ENCODE measurements at places on chromosomes 2 and 18.

DNA sequence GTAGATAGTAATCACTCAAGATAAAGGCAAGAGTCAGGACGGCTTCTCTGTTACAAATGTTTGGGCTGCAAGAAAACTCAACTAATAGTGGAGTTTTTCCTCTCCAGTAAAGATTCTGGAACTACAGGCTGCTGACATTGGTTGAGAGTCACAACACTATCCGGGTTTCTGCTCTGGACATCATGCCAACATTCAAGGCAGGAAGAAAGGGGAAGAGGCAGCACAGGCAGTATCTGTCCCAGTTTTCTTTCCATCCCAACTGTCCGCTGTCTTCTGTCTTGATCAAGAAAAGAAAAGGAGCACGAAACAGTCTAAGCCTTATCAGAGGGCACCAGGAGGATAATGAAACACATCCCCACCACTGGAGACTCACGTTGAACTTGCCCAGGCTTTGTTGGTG lies 132.1 kb downstream of the MAIP1 start:
- DNase-seq = peak; percentile 62

- DNase-seq = no peak
These were observed 259.0 kb downstream of the ZNF385B start for GRCh38 chr2:179602452-179602851.

- no peak for DNase-seq
These were observed 32.0 kb downstream of the SULT1C4 start for GRCh38 chr2:108409768-108410167.

DNA sequence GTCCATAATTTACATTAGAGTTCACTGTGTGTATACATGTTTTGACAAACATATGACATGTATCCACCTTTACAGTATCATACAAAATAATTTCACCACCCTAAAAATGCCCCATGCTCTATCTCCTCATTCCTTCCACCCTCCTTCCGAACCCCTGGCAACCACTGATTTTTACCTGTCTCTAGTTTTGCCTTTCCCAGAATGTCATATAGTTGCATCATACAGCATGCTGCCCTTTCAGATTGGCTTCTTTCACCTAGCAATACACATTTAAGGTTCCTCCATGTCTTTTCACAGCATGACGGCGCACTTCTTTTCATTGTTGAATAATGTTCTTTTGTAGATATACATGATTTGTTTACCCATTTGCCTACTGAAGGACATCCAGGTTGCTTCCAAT lies 10.4 kb downstream of the LRPPRC start:
- no peak for DNase-seq

DNA sequence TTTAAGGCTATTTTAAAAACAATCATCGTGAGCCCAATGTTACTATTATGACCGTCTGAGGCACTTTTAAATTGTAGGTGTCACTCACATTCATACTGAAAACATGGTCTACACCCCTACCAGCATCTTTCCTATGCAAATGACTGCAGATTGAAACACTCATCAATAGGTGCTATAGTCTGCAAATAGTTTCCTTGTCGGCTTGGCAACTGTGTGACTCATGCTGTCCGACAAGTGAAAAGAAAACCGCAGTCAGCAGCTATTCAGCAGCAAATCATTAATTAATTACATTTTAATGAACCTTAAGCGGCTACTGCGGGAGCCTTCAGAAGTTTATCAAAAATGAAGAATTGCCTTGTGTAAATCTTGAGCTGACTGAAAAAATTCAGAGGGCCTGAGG lies 134.4 kb downstream of the FIGN start:
- peak; percentile 29 for DNase-seq

GRCh38 chr2:185643434-185643833 lies 95.2 kb upstream of the FSIP2 start:
- DNase-seq = no peak

DNA sequence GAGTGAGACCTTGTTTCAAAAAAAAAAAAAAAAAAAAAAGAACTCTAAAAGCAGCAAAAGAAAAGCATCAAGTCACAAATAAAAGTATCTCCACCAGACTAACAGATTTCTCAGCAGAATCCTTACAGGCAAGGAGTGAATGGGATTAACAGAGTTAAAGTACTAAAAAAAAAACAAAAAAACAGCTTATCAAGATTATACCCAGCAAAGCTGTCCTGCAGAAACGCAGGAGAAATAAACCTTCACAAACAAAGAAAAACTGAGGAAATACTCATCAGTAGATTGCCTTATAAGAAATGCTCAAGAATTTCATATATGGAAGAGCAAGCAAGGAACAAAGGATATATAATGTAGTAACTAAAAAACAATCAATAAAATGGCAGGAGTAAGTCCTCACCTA lies 35.6 kb downstream of the USP34 start:
- no peak for DNase-seq

DNA sequence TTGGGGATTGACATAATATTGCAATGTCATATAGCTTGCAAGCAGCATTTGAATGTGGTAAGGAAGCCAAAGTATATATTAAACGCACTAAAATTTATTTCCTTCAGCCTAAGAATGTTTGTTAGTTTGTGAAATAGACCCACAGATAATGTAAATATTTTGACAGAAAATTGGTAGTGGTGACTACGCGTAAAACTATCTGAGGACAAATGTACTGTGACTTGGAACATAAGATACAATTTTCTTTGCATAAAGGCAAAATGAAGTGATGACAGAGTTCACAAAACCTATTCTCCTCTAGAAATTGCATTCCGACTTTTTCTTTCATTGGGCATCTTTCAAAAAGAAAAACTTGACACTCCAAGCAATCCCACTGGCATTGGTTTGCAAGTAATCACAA lies 411.1 kb upstream of the LRATD1 start:
- no peak for DNase-seq

- DNase-seq = no peak
These were observed 24.9 kb upstream of the RHOB start for GRCh38 chr2:20421988-20422370.

- no peak for DNase-seq
These were observed 40.5 kb upstream of the NABP1 start for GRCh38 chr2:191637182-191638078.

- no peak for DNase-seq
These were observed 10.1 kb downstream of the EHD3 start for GRCh38 chr2:31244101-31244500.

DNA sequence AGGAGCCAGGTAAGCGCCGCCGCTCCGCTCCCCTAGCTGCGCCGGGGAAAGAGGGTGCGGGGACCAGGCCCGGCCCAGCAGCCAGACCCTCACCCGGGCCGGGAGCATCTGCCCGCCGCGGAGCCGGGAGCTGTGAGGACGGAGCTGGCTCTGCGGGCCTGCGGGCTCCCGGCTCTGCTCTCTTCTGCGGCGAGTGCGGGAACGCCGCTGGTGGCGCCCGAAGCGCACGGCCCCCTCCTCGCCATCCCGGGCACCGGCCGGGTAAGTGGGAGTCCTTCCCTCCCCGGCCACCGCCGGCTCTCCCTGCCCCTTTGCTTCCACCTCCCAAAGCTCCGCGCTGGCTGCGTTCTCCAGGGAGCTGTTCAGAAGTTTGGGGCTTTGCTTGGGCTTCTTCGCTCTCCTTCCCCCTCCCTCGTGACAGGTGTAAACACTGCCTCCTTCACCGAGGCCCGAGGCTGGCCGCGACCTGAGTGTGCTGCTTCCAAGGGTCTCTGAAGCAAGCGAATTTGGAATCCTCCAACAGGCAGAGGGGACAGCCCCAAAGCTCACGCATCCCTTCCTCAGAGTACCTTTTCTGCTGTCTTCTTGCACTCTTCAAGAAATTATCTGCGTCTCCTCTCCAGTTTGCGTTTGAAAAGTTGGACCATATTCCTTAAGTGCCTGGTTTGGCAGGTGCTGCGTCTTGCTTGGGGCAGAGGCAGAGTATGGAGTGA lies 632 bp downstream of the AFTPH start:
- peak; percentile 23 for DNase-seq

DNA sequence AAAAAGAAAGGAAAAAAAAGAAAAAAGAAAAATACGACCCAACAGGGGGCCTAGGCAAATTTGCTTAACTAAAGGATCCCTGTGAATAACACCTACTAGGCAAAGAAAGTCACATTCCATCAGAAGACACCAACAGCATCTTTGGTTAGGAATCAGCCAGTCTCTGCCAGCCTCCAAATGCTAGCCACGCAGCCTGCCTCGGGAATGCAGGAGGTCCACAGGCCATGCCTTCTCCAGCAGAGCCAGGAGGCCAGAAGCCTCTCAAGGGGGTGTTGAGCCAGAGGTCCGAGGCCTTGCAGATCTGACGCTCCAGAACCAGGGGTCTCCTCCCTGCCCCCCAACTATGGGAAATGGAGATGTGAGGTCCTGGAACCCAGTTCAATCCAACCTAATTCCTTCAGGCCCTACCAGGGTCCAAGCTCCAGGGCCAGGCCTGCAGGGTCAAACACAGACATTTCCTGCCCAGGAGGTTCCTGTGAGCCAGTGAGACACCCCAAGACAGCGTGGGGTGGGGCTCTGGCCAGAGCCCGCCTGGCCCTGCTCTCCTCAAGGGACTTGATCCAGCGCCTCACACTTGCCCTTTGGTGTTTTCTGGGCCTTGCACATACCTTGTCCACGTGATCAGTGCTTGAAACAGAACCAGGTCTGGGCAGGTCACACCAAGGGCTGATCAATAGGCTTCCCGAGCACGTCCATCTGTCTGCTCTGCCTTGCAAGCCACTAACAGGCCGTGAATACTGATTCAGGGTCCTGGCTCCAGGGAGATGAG lies 289.6 kb upstream of the ID2 start:
- no peak for DNase-seq

DNA sequence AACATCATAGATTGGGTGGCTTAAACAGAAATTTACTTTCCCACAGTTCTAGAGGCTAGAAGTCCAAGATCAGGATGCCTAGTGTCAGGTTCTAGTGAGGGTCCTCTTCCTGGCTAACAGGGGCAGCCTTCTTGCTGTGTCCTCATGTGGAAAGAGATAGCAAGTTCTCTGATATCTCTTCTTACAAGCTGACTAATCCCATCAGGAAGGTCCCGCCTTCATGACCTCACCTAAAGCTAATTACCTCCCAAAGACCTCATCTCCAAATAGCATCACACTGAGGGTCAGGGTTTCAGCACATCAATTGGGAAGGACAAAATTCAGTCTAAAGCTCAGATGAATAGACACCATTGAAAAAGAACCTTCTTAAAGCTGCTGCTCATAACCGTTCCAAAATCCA lies 22.9 kb downstream of the ACVR1 start:
- DNase-seq = no peak

GRCh38 chr2:13539296-13539695 lies 822.6 kb downstream of the TRIB2 start:
- DNase-seq = no peak

DNA sequence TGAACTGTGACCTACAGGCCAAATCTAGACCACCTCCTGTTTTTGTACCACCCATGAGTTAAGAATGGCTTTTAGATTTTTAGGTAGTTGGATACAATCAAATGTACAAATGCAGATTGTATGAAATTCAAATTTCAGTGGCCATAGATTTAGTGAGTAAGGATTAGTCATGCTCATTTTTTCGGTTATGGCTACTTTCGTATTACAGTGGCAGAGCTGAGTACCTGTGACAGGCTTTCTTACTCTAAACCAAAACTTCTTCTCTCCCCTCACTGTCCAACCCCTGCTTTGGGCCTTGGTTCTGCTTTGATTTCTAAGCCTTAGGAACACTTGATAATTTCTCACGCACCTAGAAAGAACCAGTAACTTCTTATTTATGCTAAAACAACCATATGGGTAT lies 82.1 kb downstream of the CDC42EP3 start:
- DNase-seq = no peak

DNA sequence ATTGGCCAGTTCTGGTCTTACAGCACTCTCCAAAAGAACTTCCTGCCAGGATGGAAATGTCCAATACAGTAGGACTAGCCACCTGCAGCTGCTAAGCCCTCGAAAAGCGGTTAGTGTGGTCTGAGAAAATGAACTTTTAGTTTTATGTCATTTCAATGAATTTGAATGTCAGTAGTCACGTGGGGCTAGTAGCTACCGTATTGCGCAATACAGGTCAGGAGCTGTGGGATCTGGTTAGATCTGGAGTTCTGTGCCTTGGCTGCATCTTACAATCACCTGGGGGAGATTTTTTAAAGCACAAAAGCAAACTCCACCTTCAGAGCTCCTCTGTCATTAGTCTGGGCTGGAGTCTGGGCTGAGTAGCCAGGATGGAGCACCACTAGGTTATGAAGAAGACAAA lies 35.9 kb downstream of the C1QL2 start:
- no peak for DNase-seq

- DNase-seq = no peak
These were observed 472.0 kb upstream of the ETAA1 start for GRCh38 chr2:66925128-66925527.

DNA sequence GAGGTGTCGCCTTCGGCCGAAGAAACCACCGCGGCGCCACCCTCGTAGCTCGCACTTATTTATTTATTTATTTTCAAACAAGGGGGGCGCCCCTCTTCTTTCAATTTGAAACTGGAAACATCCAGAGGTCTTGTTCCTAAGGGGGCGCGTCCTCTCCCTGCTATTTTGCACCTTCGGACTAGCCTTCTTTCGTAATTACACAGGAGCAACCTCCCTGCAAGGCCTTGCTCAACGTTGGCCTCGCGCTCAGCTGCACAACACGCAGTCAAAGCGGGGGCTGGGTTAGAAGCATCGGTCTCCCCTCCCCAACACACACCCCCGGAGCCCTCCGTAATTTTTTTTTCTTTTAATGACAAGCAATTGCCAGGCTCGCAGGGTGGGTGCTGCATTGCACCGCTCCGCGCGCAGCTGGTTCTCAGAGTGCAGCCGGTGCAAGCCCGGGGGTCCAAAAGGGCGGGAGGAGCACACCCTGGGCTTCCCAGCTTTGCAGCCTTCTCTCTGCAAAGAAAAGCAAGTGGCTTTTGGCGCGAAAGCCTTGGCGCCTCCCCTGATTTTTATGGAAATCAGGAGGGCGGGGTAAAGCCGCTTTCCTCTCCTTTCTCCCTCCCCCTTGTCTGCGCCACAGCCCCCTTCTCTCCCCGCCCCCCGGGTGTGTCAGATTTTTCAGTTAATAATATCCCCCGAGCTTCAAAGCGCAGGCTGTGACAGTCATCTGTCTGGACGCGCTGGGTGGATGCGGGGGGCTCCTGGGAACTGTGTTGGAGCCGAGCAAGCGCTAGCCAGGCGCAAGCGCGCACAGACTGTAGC lies at the start of gene MYCN:
Gene MYCN, plus strand, starts transcription at position 697 of the 807 bp plus-strand sequence. CDS start 1,515 bp downstream, outside the sequence.
- DNase-seq = peak; percentile 55

DNA sequence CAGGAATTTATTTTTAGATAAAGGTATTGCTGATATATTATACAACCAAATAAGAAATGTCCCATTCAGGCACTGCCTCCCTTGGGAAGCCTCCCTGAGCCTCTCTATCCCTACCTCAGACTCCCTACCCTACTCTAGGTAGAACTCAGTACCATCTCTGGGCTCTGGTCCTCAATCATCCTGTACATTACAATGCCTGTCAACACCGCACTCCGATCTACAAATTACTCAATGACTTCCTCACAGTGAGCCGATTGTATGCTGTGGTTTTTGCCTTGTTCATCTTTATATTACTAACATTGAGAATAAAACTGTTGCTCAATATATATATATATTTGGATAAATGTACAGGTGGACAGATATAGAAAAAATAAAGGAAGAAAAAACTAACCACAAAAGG lies 207.5 kb downstream of the STK39 start:
- DNase-seq = no peak

Data from cerebellar cortex (tissue), 1 donor.